Sciatic nerve (tissue), 2 donors: ENCODE measurements at places on chromosomes 1 and 21.
A peak's percentile ranks its signal among the peaks of the same experiment; 100 is the strongest.

DNA sequence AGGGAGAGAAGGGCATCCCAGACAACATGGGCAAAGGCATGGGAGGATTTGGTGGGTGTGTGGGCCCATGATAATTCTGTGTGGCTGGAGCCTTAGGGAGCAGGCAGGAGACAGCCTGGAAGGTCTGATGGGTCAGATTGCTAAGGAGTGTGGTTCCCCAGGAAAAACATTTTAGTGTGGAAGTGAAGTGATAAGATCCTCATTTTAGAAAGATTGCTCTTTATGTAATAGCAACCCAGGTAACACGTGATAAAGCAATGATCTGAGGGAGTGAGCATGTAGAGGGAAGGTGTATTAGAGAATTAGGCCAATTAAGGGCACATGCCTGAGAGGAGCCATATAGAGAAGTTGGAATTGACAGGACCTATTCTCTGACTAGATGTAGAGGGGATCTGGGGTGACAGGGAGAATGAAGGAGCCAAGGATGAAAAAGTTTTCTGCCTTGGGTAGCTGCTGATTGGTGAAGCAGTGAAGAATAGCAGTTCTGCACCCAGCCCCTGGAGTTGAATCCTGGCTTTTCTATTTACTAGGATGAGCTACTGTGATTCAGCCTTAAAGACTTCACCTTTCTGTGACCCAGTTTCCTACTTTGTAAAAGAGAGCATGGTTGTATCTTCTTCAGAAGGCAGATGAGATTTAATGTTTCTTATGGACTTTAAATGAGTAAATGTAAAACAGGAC lies 18.7 kb upstream of the SLAMF6 start:
- DNase-seq, result no peak

DNA sequence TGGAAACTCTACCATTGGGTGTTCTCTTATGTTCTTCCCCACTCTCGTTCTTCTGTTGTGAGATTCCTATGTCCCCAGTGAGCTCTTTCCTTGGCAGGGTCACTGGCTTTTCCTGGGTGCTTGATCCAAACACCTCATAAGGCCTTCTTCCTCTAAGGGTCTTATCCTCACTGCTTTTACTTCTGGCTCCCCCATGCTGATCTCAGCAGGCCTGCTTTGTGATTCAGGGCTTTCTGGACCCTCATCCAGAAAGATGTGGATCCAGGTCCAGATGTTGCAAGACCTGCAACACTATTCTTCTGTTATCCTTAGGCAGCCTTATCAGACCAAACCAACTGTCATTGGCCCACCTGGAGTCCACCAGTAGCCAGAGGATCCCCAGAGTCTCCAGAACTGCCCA lies 11.2 kb upstream of the MYOG start:
- DNase-seq, result no peak

DNA sequence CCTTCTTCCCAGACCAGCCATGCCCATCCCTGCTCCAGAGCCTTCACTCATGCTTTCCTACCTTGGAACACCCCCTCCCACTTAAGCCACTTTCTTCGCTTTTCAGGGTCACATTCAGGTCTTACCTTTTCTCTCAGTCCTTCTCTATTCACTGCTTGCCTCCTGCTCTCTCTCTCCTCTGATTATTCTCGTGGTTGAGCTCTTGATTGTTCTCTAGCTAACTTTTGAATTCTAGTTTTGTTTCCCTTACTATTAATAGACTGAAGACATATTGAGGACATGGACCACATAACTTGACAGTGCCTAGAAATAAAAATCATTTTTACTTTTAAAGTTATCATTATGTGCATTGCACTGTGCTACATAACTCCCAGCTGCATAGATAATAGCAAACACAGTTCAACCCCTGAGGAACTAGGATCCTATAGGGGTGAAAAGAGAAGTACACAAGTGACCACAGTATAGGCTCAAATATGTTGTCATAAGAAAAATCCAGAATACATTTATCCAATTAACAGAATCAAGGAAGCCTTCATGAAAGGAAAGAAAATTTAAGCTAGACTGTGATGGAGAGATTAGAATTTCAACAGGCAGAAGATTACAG lies 21.5 kb downstream of the INSL5 start:
- DNase-seq, result no peak

GRCh38 chr1:215845234-215845891 lies 278.3 kb downstream of the KCTD3 start:
- no peak for DNase-seq

- DNase-seq, result no peak
Observed at GRCh38 chr1:46673749-46674182, 2.1 kb downstream of the TEX38 start.

- no peak for DNase-seq
Observed at GRCh38 chr1:79662596-79662995, 656.1 kb upstream of the ADGRL4 start.

DNA sequence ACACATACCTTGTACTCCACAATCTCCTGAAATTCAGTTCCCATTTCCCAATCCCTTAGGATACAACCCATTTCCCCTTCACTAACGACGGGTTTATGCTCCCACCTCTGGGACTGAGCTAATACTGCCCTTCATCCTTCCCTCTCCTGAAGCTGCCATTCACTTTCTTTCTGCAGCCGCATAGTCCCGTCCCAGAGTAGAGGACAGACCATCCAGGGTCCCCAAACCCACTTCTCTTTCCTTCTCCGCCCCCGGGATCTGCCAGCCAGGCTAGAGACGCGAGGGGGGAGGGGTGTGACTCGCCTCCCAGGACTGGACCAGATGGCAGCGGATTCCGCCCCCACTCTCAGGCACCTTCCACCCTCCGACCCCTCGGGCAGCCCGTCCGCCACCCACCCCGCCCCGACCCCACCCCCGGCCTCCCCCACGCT lies 679 bp downstream of the ABL2 start:
- DNase-seq, result peak; percentile 73

DNA sequence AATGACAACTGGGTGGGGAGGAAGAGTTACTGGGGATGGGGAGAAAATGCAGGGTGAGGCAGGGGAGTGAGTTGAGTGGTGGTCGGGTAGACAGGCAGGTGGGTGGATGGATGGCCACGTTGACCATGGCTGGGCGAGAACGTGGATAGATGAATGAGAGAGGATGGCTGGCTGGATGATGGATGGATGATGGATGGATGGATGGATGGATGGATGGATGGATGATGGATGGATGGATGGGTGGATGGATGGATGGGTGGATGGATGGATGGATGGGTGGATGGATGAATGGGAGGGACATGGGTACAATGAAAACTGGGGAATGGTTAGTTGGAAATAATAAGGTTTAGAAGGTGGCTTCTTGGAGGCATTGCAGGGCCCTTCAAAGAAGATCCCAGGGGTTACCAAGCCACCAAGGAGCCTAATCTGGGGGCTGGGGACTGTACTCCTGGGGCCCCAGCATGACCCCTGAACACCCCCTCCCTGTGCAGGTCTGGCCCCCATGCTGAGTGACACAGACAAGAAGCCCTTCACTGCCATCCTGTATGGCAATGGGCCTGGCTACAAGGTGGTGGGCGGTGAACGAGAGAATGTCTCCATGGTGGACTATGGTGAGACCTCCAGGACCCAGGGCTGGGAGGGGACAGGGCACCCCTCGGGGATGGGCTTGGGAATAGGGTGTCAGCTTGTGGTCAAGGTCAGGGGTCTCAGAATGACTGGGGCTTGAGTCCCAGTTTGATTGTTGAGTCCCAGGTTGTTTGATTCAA lies 67.0 kb downstream of the ALPL start:
- no peak for DNase-seq

DNA sequence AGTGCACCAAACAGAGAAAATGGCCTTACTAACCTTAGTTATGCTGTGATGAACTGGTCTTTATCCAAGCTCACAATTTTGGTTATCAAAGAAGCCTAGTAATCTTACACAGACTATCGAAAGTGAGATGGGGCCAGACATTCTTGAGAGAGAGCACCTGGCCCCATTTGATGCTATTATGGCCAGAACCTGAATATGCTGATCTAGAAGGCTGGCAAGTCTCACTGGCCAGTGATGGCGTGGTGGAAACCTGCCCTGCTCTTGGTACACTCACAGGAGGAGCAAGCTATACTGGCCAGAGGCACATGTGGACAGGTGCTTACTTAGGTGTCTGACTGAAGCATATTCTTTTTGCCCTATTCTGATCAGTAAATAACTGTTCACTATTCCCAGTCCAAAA lies 357.8 kb upstream of the ZRANB2 start:
- DNase-seq, result no peak

DNA sequence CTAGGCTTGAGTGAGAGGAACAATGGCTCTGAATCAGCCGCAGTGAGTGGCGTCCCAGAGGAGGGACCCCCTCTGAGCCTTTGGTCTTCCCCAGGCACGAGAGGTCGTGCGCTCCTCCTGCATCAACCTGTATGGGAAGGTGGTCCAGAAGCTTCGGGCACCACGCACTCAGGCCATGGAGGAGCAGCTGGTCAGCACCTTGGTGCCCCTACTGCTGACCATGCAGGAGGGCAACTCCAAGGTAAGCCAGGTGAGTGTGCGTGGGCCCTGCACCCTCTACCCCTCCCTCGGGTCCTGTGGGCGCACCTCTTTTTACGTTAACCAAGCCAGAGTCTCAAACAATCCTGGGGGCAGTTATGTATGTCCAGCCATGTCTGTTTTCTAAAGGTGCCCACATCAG lies 13.7 kb upstream of the TTC4 start:
- no peak for DNase-seq

- DNase-seq, result no peak
Observed at GRCh38 chr1:183568176-183569021, 21.9 kb downstream of the NCF2 start.

DNA sequence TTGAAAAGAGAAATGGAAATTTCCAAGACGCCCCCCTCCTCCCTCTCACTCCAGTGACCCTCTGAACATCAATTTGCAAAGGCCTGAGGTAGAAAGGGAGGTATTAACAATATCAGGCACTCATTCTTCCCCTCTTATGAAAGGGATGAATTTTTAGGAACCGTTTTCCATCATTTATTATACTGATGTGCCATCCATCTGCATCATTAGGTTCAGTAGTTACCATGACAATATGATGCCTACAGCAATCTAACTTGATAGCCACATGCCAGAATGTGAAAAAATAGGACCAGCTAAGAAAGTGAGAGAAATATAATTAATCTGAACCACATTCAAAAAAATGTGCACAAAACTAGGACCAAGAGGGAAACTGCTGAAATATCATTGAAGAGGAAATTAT lies 40.9 kb downstream of the SEC16B start:
- no peak for DNase-seq

DNA sequence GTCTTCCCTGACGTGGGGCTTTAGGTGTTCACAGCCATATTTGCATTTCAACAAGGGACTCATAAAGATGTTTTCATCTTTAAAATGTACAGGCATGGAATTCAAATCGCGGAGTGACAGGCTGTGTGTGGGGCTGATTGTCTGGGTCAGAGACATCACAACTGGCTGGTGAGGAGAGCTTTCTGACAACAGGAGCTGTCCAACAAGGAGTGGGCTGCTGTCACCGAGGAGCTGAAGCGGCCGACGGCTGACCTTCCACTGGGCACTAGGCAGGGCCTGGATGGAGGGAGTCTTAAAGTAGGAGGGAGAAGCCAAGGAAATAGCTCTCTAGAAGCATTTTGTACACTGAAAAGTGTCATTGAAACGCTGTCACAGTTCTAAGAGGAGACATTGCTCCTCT lies 30.5 kb upstream of the SCMH1 start:
- DNase-seq, result no peak

DNA sequence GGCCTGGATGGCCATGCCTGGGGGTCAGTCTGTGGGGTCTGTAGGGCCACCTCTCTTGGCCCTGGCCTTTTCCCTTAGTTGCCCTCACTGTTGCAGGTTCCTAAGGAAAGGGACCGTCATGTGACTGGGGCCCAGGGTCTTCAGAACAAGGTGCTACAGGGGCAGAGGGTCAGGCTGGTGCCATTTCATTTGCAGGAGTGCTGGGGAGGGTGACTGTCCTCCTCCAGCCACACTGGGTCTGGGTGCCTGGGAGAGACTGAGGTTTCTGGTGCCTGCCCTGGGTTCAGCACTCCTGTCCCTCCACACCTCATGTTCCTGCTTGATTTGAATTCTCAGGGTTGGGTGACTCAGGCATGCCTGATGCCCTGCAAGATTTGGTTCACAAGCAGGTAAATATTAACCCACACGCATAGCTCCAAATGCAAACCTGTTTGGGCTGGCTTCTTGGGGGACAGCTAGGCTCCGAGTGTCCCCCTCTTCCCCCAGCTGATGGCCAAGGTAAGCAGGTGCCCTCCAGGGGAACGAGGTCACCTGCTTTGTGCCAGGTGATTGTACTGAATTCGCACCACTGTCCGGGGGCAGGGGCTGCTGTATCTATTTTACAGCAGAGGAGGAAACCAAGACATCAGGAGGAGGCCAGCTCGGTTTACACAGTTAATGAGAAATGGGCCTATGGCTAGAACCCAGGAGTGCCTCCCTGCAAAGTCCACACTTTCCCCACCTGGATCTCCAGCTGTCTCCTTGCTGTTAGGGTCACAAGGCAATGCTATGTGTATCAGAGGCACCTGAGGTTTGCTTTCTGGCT lies 20.3 kb downstream of the ARHGEF10L start:
- no peak for DNase-seq

- DNase-seq, result no peak
Observed at GRCh38 chr21:37233551-37234146, 33.5 kb downstream of the VPS26C start.

- DNase-seq, result no peak
Observed at GRCh38 chr1:43052322-43052721, 93.7 kb upstream of the SLC2A1 start.
